HepG2 (cell line): ENCODE measurements at places on chromosomes 4 and X. TPM values are rescaled to one million over a fixed set of nuclear protein-coding genes. Genes with fewer than 3 reads are reported as not detected.

- no peak for DNase-seq
Measured at GRCh38 chr4:184473499-184474262, 669 bp downstream of the IRF2 start.

- DNase-seq, result no peak
Measured at GRCh38 chr4:22707390-22707789, 14.7 kb downstream of the GBA3 start.

GRCh38 chr4:109184491-109184961 is 117.9 kb downstream of the COL25A1 start:
- no peak for DNase-seq

DNA sequence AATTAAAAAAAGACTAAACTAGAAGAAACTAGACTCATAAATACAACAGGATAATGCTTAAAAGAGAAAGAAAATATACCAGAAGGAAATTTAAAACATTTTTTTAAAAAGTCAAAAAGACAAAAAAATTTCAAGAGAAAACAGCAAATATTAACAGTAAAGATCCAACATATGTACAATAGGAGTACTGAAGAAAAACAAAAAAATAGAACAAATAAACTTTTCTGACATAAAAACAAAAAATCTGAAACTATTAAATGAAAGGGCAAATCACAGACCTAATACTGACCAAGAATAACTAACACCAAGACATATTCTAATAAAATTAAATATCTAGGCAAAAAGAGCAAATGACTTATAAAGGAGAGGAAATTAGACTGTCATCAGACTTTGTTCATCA is 11.5 kb downstream of the DNAJB14 start:
- no peak for DNase-seq

DNA sequence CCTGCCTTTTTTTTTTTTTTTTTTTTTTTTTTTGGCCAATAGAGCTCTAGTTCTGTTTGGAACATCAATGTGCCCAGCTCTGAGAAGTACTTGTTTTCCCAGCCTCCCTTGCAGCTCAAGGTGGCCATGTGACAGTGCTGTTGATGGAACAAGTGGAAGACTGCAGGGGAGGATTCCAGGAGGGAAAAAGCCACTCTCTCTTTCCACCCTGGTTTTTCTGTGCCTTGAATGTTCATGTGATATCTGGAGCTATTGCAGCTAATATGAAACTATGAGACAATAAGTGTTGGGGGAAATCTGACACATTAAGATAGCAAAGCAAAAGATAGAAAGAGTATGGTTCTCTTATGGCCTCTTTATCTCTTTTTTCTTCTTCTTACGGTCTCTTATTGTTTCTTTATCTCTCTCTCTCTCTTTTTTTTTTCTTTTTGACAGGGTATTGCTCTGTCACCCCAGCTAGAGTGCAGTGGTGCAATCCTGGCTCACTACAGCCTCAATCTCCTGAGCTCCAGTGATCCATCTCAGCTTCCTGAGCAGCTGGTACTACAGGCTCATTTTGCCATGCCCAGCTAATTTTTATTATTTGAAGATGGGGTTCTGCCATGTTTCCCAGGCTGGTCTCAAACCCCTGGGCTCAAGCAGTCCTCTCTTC is 192.0 kb upstream of the LNX1 start:
- DNase-seq, result no peak

GRCh38 chr4:121717680-121718237 is 21.0 kb upstream of the ANXA5 start:
- no peak for DNase-seq

DNA sequence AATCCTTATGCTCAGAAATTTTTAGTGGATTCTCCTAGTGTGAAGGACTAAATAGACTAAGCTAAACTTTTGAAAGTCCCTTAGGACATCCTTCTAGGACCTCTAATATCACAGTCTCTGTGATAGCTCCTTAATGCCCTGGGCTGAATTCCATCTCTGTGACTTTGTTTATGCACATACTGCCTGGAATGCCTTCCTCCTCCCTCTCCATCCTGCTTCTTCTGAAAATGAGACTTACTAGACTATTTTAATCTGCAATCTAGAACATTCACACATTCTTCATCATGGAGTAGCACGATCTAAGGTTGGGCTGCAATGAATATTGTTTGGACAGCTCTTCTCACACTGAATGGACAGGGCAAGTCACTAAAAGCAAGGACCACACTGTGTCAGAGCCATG is 65.0 kb upstream of the MSX1 start:
- DNase-seq, result no peak

DNA sequence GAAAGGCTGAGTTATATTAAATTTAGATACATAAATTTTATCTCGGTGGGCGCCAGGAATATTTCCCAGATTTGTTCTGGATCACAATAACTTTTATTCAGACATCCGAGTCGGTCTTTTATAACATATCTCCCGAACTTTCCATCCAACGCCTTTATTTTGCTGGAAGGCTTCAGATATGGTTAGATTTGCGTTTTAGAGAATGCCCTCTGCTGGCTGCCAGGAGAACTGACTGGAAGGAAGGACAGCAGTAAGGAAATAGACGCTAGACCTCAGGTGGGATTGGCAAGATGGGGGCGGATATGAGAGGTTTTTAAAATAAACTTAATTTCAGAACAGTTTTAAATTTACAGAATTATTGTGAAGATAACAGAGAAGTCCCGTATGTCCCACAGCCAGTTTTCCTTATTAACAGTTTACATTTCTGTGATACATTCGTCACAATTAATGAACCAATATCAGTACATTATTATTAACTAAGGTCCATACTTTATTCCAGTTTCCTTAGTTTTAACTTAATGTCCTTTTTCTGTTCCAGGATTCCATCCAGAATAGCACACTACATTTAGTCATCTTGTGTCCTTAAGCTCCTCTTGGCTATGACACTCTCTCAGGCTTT is 4.6 kb upstream of the KANTR start:
- DNase-seq, result no peak

DNA sequence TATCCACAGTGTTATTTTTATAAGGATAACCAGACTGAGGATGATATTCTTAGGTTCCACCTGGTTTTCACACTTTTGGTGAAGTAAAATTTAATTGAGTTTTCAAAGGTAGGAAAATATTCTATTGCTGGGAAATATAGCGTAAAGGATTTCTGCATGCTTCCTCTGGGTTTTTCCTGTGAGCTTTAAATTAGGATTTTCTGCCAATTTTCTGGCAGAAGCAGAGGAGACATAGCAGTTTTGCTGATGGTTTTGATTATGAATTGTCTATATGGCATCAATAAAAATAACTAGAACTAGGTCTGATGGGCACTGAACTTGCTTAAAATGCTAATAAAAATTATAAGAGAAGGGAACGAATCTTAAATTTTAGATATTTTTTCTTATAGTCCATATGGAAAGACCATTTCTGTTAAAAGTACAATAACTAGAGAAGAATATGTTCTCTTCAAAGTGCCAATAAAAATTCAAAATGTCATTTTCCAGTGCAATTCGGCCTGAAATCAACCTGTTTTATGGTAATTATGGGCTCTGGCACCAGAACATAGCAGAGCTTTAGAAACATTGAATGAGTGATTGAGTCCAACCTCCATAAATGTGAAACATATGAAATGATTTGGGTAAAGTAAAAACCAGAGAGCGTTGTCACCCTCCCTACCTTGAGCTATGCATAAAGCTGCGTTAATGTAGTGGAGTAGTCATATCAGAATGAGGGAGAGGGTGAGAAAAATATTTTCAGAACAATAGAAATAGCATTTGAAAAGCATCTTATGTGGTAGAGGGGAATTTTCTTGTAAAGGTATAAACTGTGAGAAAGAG is 279.7 kb downstream of the SPRY1 start:
- no peak for DNase-seq

GRCh38 chr4:55574252-55574651 is 17.8 kb downstream of the PDCL2 start:
- no peak for DNase-seq

DNA sequence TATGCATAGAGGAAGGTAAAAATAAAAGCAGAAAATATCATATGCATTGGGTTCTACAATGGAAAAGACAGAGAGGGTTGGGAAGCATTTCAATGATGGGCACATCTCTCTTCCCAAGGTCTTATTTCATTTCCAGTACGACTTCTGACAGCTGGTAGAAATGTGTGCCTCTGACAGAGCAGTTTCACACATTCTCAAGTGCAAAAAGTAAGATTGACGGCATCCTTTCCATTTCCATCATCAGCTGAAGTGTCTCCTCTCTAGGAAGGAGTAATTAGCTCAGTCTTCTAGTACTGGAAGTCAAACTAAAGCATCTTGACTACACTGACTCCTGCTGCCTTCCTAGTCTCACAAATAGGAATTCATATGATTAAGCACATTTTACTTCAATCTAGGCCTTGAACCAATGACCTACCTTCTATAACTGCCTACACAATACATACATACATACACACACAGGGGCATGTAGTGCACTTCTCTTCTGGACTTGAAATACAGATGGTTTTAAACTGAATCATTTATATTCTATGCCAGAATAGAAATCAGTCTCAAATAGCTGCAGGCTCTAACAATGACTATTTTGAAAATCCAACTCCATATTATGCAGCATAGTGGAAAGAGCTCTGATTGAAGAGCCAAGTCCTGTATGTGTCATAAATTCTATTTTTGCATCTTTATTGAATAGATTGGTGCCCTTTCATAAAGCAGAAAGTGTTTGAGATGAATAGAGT is 473.4 kb downstream of the INPP4B start:
- DNase-seq, result no peak

DNA sequence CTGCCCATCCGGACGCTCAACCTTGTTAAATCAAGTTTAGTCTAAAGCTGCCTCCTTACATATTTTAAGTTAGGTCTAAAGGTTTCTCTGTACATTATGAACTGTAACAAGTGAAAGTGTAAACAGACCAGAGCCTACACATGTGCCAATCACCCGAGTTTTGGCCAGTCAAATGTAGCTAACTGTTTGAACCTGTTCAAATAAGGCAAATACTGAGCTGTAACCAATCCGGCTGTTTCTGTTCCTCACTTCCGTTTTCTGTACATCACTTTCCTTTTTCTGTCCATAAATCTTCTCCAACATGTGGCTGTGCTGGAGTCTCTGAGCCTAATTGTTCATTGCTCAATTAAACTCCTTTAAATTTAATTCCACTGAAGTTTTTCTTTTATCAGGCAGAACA is 113.3 kb upstream of the SHISA3 start:
- no peak for DNase-seq

DNA sequence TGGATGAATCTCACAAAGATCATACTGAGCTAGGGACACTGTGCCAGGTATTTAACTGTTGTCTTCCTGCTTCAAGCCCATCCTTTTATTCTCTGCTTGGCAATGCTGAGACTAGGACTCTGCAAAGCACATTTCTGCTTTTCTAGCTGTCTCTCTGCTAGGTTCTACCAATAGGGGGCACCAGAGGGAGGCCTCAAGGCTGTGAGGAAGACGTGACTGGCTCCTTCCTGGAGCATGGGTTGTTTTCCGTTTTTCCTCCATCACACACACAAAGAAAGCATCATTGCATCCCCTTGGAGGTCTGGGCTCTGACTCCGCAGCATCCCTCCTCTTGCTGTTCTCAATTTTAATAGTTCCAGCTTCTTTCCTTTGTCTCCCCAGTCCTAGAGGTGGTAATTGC is 10.9 kb upstream of the DCTD start:
- no peak for DNase-seq

DNA sequence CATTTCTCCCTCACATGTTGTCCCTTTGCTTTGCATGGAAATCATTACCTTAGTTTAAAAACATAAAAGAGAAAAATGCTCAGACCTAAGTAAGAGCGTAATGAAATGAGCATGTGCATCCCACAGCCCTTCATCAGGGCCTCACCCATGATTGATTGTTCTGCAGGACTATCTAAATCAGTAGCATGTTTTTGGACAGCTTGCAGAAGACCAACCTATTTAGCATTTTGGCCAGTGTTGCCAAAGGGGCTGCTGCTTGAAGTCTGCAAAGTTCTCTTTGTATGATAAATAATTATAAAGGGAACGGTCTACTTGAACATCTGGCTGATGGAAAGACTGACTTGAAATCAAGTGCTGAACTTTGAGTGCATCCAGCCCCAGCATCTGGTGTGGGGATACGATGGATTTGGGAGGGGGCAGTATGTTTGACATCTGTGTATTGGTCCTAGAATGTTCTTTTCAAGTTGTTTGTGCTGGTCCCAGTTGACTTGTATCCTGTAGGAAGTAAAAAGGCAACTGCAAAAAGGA is 76.1 kb upstream of the LIMCH1 start:
- no peak for DNase-seq

GRCh38 chrX:103699243-103699642 is 11.5 kb upstream of the TMEM31 start:
- no peak for DNase-seq

GRCh38 chrX:110051559-110051958 is 48.6 kb downstream of the TMEM164 start:
- DNase-seq, result no peak

DNA sequence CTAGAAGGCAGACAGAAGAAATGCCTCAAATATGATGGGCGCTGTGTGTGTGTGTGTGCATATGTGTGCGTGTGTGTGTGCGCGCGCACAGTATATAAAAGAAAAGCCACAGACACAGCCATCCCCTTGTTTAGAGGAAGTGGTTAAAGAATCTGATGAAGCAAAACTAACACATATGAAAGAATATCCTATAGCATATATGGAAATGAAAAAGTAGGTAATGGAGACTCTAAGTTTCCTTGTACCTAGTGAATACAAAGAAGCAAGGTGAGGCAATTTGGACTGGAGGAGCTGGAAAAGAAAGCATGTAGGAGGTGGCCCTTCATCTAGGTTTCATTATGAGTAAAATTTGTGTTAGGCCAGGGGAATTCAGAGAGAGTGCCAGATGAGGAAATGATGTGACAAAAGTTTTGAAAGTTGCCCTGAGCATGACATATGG is 58.6 kb upstream of the MCF2 start:
- DNase-seq, result no peak

DNA sequence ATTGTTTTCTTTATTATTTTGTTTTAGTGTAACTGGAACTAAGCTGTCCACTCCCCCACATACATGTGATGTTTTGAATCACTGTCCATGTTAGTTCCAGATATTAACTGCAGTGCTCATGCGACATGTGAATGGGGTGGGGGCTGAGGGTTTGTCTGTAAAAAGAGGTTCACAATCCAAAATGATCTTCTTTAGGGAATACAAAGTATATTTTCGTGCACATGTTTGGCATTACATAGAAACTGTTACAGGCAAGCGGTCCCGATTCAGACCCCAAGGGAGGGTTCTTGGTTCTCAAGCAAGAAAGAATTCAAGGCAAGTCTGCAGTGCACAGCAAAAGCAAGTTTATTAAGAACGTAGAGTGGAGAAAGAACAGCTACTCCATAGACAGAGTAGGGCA is 296.5 kb upstream of the CLNK start:
- no peak for DNase-seq

GRCh38 chr4:169987327-169988228 is 38.6 kb downstream of the MFAP3L start:
- DNase-seq, result no peak

- DNase-seq, result no peak
Measured at GRCh38 chr4:41148931-41149330, 65.4 kb downstream of the APBB2 start.

Gene FAM241A
- total RNA-seq, result 0.69 and 0.74 TPM in 2 replicates

Gene FDCSP
- not detected in 2 replicates for total RNA-seq

Gene ASB9
- total RNA-seq, result 13.8 and 18.2 TPM in 2 replicates

Gene CFAP47
- total RNA-seq, result not detected in 2 replicates

Gene WWC2
- total RNA-seq, result 40.0 and 44.6 TPM in 2 replicates

Gene TET2
- 4.6 and 4.8 TPM in 2 replicates for total RNA-seq

Gene ARL9
- total RNA-seq, result not detected in 2 replicates

Gene NLGN3
- total RNA-seq, result 0.04 TPM in 1 of 2 replicates, not detected in the other

Gene CXorf65
- total RNA-seq, result not detected in 2 replicates

Gene KLHL13
- total RNA-seq, result 1.6 and 2.4 TPM in 2 replicates

Gene DMRTC1B
- total RNA-seq, result not detected in 2 replicates

Gene HPGDS
- not detected in 2 replicates for total RNA-seq

Gene HSFX3
- not detected in 2 replicates for total RNA-seq

Gene PAGE2B
- not detected in 2 replicates for total RNA-seq

Gene DCAF12L2
- total RNA-seq, result not detected in 2 replicates
